T-helper 1 cell (primary cell): ENCODE measurements at places on chromosomes 6 and 20.

- DNase-seq: no peak
Observed at GRCh38 chr6:157290797-157291196, 32.5 kb downstream of the TMEM242 start.

DNA sequence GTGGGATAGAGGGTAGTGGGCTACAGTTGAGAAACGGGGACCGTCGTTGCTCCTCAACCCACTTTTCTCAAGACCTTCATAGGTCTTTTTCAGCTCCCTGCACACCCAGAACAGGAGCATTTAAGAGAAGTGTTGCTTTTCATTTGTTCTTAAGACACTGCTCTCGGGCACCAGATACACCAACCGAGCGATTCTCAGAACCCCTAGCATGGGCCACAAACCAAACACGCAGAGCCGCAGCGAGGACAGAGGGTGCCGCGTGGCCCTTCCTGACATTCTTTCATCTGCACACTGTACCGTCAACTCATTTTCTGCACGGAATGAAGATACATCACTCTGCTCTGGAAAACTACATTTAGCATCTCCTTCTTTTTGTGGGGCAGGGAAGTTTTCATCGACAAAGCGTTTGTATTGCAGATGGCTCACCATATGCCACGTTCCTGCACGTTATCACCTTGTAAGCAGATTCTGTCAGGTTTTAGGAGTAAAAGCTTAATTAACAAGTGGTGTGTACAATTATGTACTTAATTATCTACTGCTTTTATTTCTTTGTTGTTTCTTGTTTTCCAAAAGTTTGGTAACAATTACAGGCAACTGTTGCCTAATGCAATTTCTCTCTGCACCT is 70.4 kb upstream of the MLN start:
- DNase-seq: no peak

DNA sequence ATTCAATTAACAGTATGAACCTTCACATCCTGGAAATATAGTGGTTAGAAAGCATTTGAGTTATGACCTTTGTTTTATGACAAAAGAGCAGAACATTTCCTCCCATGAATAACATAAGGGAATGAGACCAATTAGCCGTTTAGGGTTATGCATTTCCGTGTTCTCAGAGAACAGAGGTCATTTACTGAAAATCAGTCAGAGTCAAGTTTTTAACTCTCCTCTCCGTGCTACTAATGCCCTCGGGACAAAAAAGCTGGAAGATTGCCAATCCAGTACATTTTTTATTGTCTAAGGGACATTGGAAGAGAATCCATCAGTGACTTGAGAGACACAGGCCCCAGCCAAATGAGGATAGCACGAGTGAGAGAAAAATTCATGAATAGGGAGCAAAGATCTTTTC is 632.7 kb downstream of the RFPL4B start:
- DNase-seq: no peak

DNA sequence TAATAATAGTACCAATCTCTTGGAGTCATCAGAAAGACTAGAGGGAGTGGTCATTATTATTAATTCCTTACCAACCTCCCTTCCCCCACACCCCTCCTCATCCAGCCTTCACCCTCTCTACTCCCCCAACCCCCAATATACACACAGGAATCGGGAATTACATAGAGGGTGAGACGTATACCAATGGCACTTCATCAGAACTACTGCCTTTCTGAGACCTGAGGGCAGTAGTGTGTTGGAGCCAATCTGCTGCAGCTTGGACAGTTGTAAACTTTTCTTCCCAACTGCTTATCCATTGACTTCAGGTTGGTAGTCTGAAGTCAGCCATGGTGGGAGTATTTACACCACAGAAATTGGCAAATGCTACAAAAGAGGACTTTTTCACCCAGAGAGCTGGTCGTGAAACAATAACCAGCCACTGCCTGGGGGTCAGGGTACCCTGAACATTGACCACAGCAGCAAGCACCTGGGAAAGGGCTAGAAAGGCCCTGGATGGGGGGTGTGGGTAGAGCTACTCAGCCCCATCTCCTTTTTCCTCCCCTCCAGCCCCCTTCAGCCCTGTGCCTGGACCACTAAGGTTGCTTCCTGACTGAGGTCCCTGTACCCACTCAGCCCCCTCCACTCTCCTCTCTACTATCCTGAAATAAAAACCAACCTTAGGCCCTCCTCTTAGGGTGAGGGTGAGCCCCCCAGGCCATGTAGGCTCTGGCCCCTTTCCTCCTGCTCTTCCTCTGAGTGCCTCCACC is 161.5 kb downstream of the MRPL14 start:
- DNase-seq: no peak

GRCh38 chr6:146548898-146549374 is 5.3 kb downstream of the RAB32 start:
- DNase-seq: no peak

DNA sequence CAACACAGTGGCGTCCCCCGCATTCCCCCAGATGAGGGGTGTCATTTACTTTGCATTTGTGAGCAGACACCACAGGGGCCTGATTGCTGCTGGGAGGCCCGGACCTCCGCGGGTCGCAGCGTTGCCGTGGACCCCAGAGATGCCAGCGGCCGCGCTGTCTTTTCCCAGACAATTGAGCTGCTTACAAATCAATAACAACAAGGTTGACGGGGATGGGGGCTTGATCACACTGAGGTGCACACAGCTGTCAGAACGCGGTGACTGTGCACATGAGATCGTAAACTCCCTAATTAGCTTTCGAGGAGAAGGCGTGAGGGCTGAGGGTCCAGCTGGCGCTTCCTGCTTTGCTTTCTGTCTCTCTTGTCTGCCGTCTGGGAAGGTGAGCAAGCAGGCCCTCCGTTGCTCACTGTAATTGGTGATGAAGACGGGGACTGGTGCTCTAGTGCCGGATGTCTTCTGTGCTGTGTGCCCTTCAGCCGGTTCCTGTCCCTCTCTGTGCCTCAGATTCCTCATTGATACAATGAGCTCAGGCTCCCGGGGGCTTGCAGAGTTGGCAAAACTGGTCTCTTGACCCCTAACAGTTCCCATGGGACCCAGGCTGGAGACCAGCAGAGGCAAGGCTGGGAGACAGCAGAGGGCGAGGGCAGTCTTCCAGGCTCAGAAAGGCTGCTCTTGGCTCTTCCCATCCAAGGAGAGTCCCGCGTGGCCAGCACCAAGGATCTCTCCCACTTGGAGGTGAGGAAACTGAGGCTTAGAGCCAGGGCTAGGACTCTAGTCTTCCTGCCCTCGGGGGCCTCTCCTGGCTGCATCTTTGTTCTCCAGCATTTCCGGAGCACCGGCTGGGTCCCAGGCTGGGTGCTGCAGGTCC is 126.0 kb upstream of the PMEPA1 start:
- DNase-seq: no peak

DNA sequence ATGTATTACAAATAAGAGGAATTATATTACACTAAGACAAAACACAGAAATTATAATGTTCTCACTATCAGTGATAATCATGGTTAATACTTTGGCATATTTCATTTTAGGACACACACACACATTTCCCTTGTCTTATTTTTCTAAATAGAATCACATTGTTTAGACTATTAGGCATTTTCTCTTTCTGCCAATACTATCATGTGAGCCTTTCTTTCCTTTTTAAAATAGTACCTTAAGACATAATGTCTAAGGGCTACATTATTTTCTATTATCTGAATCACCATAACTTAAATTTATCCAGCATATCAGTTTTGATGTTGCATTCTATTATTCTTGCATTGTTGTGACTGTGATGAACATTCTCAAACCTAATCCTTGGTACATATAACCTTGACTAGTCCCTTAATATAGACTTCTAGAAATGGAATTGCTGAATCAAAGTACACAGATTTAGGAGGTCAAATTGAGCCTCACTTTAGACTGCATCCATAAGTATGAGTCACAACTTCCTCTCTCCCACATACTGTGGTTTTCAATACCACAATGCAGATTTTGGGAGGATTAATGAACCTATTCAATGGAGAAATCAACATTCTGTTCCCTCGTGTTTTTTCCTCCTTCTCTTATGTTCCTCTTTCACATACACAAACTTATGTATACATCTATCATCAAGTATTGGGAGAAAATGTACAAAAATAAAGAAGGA is 212.6 kb downstream of the MOXD1 start:
- no peak for DNase-seq

GRCh38 chr20:35575958-35576357 is 34.1 kb downstream of the ERGIC3 start:
- no peak for DNase-seq

GRCh38 chr6:45923831-45924391 is 91.7 kb downstream of the CLIC5 start:
- peak; percentile 90 for DNase-seq

DNA sequence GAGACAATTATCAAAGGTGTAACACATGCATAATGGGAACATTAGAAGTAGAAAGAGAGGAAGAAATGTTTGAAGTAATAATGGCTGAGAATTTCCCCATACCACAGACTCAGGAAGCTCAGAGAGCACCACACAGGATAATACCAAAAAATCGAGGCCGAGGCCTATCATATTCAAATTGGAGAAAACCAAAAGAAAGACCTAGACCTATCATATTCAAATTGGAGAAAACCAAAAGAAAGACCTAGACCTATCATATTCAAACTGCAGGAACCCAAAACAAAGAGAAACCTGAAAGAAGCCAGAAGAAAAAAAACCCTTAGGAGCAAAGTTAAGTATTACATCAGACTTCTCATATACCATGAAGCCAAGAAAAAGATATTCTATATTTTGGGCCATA is 18.0 kb downstream of the NINL start:
- no peak for DNase-seq

GRCh38 chr6:7899889-7900213 is 10.7 kb downstream of the TXNDC5 start:
- DNase-seq: no peak

DNA sequence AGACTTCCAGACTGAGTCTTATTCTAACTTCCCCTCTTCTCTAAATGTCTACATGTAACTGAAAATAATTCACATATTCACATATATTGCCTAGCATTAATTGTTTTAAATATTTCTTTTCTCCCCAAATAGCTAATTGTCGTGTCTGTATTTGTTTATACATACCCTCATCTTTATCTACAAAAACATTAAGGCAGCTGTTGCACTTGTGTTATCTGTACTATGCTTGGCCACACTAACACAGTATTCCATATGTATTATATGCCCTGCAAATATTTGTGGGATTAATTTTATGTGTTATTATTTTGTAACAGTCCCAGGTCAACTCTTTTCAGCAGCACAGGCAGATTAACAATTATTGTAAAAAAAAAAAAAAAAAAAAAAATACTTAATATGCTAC is 11.7 kb downstream of the HDAC2 start:
- DNase-seq: no peak

GRCh38 chr6:39941138-39941537 is 6.9 kb upstream of the MOCS1 start:
- DNase-seq: no peak

DNA sequence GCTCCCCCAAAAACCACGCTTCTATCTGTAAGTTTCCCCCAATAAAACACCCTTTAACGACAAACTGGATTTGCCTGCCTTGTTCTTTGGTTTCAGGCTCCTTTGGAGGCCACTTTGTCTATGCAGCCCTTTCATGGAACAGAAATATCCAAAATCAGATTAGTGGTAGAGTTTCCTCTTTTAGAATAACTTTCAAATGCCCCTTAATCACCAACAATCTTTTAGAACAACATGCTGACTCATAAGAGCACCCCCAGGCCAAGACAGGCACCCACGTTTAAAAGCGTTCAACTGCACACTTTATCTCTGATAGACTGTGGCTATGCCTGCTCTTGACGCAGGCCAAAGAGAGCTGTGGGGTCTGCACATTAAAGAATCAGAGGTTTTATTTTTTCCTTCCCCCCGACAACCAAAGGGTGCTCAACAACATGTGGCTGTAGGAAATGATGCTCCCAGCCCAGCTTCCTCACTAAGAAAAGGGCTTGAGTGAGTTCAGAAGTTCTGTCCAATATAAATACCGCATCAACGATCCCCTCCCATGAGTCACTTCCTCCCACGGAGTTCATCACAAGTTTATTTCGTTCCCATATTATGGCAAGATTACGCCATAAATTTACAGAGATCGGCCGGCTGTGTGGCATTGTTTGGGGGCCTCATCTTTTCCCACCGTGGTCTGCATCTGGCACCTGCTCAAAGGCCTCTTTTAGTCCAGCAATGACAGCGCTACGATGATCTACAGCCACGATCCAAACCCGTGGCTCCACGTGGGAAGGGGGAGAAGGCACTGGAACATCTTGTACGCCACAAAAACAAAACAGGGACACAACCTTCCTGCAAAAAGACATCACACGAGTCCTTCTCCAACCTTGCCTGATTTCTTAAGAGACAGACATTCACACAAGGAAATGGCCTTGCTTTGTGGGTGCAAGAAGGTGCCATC is 88.8 kb upstream of the NFATC2 start:
- DNase-seq: no peak

DNA sequence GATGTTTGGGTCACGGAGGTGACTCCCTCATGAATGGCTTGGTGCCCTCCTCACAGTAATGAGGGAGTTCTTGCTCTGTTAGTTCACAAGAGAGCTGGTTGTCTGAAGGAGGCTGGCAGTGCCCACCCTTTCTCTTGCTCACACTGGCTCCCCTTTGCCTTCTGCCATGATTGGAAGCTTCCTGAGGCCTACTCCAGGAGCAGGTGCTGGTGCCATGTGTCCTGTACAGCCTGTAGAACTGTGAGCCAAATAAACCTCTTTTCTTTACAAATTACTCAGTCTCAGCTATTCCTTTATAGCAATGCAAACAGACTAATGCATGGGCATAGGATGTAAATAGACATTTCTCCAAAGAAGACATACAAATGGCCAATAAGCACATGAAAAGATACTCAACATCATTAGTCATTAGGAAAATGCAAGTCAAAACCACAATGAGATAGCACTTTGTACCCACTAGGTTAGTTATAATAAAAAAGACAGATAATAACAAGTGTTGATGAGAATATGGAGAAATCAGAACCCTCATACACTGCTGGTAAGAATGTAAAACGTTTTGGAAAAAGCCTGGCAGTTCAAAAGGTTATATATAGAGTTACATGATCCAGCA is 17.7 kb downstream of the C20orf203 start:
- no peak for DNase-seq

DNA sequence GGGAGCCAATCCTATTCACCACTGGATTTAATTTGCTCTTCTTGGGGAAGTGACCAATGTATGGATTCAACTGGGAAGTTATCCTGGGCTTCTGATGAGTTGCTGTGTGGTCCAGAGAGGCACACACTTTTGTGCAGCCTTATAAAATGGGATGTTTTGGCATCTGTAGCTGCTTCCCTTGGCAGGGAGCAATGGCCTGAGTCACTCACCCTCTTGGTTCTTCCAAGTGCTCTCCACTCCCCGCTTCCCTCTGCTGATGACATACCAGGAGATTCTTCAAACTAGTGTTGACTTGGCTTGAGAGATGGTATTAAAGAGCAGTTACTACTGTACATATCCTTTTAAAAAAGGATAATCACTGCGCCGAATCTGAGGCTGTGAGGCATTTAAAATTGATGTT is 105.8 kb downstream of the JARID2 start:
- no peak for DNase-seq

DNA sequence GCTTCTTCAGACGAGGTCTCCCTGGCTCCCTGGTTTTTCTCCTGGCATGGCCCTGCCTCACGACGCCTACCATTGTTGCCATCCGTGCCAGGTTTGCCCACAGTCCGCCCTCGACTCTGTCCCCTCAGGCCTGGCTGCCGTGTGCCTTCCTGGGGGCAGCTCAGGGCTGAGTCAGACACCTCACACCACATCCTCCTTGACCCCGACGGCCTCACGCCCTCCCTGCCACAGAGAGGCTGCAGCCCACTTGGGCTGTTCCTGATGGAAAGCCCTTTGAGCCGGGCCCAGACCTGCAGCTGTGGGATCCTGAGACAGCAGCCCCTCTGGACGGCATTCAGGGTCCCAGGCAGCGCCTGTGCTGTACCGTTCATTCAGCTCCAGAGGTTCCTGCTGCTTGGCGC is 108.3 kb downstream of the PSMB1 start:
- DNase-seq: no peak

GRCh38 chr6:73377225-73377624 is 7.5 kb upstream of the OOEP start:
- no peak for DNase-seq
